Heart left ventricle (tissue), 16 donors: ENCODE measurements at places on chromosomes 6 and 20. TPM values are rescaled to one million over a fixed set of nuclear protein-coding genes. Genes with fewer than 3 reads are reported as not detected.

GRCh38 chr20:62658593-62659178, 16.4 kb downstream of the SLCO4A1 start:
- no peak for DNase-seq

- DNase-seq = no peak
These were observed 125.5 kb downstream of the ANKRD60 start for GRCh38 chr20:58102744-58103516.

GRCh38 chr6:114588726-114589125, 245.9 kb upstream of the HS3ST5 start:
- DNase-seq = no peak

DNA sequence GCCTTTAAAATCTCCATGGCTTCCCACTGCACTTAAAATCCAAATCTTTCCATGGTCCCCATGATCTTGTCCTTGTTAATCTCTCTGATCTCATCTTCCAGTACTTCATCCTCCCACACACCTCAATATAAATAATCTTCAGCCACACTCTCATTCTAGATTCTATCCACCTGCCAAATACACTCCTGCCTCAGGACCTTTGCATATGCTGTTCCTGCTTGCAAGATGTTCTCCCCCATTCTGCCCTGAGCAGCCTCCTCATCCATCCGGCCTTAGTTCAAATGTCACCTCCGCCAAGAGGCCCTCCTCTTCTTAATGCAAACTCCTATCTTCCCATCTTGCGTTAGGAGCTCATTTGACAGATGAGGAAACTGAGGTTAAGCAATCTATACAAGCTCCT, 77.4 kb downstream of the PREX1 start:
- DNase-seq = no peak

- no peak for DNase-seq
These were observed 200.4 kb downstream of the UTRN start for GRCh38 chr6:144485531-144485930.

GRCh38 chr20:14879020-14879697, 541.7 kb upstream of the FLRT3 start:
- no peak for DNase-seq

DNA sequence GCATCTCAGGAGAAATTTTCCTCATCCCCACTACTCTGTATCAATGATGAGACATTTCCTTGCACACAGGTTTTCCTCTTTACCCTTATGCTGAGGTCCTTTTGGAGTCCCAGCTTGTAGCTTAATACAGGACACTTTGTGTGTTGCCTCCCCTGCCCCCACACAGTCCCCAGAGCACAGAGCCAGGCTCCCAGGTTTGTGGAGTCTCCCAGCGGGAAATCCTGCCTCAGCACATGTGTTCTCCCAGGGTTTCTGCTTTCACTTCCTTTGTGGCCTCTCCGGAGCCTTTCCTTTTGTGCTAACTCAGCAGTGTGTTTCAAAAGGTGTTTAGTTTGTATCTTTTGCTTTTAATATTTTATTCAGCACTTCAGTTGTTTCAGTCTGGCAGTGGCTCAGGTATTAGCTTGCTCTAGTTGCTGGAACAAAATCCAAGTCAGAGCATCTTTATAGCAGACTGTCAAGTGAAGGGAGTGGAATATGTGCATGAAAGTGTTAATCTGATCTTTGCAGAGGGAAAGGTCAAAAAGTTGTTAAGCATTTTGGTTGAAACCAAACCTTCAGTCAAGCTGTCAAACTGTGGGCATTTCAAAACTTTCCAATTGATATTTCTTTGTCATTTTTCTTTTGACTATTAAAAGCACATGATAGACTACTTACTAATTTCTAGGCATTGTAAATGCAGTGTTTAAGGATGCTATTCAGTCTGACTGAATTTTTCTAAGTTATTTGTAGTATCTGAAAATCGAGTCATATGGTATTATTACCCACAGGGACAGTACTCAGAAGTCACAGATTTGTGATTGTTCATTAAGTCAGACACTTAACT, 8.6 kb downstream of the SNX9 start:
- peak; percentile 15 for DNase-seq

GRCh38 chr6:15708231-15708630, 45.4 kb upstream of the DTNBP1 start:
- DNase-seq = no peak

DNA sequence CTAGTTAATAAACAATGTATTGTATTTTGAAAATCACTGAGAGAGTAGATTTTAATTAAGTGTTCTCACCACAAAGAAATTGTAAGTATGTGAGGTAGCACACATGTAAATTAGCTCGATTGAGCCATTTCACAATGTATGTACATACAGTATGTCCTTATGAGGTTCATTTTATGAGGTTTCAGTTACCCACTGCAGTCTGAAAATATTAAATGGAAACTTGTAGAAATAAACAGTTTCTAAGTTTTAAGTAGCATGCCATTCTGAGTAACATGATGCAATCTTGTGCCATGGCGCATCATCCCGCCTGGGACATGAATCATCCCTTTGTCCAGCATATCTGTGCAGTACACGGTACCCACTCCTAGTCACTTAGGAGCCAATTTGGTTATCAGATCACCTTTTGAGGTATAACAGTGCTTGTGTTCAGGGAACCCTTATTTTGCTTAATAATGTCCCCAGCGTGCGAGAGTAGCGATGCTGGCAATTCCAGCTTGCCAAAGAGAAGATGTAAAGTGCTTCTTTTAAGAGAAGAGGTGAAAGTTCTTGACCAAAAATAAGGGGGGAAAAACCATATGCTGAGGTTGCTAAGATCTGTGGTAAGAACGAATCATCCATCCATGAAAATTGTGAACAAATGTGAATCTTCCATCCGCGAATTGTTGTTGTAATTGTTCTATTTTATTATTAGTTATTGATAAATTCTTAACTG, 64.7 kb downstream of the KCNS1 start:
- no peak for DNase-seq

DNA sequence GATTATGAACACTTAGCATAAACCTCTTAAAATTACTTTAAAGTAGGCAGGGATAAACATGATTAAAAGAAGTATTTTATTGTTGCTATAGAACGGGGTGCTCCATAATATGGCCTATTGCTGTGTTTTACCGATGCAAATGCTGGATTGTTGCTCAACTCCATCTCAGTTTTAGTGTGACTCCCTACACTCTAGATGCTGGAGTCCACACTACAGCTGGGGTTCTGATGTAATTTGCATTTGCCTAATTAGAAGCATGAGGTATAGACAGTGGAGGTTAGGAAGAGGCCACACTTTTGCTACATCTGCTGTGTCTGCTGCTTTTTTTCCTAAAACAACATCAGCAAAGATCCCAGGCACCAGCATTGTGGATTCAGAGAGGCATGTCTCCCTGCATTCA, 6.7 kb upstream of the HMGN3 start:
- no peak for DNase-seq

Gene FAM110A
- total RNA-seq = 2.3 TPM

GRCh38 chr6:121434037-121434770, 1.2 kb upstream of the GJA1 start:
- DNase-seq = no peak

Gene FAM209A
- not detected for total RNA-seq

DNA sequence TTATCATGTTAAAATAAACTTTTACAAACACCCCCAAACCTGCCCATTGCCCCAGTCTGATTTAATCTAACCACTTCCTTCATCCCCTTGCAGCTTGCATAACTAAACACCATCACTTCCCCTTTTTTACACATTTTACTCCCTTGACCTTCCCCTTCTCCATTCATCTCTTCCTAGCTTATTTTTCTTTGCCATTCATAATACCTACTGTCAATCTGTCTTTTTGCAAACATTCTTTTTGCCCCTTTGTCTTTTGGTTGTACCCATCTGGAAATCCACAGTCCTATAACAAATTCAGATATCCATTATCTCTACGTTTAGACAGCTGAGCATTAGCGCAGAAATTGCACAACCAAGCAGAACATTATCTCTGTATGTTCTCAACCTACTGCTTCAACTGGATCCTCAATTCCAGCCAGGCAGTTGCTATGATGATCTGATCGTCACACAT, 51.2 kb downstream of the C6orf52 start:
- DNase-seq = no peak

DNA sequence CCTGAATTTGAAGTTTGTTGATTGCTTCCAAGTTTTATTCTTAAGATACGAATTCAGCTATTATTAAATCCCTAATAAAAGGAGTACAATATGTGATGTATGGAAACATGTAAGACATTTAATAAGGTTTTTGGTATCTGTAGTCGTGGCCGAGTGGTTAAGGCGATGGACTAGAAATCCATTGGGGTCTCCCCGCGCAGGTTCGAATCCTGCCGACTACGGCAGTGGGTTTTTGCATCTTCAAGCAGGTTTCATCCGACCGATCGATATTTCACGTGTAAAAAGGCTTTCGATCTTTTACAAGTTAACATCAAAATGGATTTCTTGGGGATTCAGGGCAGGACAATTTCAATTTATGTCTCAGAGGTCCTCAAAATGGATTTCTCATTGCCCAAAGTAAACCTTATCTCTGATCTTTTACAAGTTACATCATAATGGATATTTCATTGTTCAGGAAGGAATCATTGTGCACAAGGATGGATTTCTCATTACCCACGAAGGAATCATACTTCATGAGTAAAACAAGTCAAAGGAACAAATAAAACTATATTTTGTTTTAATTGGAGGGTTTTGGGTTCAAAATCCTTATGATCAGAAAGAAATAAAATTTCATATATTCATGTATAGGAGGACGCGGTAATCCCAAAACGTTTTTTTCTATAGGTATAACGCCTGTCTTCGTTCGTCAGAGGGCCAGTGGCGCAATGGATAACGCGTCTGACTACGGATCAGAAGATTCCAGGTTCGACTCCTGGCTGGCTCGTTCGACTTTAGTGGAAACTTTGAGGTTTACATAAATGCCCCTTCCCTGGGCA, 37.3 kb upstream of the BTN3A2 start:
- DNase-seq = no peak

DNA sequence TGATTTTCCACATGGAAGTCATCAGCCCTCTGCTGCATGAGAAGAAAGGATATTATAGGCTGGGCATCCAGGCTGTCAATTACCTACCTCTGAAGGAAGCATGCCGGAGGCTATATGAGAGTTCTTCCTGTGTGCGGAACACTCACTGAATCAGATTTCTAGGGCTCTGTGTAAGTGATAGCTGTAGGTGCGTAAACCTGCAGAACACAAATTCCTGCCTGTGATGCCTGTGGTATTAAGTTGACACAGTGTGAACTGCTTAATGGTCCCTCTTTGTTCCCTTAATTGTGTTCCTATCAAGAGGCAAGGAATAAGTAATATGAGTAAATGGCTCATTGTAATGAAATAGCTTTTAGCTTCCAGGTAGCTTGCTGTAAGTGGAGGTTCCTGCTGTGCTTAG, 103.3 kb downstream of the ANKS1A start:
- no peak for DNase-seq

Gene SLC44A4
- total RNA-seq = not detected

Gene BPI
- 0.18 TPM for total RNA-seq

DNA sequence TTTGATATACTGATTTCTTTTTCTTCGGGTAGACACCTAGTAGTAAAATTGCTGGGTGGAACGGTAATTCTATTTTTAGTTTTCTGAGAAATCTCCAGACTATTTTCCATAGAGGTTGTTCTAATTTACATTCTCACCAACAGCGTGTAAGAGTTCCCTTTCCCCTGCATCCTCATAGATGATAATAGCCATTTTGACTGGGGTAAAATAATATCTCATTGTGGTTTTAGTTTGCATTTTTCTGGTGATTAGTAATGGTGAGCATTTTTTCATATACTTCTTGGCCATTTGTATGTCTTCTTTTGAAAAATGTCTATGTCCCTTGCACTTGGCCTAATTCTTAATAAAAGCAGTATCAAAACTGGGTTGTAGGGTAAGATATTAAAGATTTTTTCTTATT, 148.9 kb upstream of the SIM1 start:
- no peak for DNase-seq

Gene MUC21
- total RNA-seq = not detected

Gene SNAP91
- 2.1 TPM for total RNA-seq

Gene BCAS1
- total RNA-seq = not detected

GRCh38 chr6:12459945-12460661, 169.9 kb downstream of the EDN1 start:
- DNase-seq = no peak

Gene CAGE1
- total RNA-seq = not detected

GRCh38 chr6:31586599-31587281, 663 bp downstream of the LST1 start:
- peak; percentile 38 for DNase-seq

DNA sequence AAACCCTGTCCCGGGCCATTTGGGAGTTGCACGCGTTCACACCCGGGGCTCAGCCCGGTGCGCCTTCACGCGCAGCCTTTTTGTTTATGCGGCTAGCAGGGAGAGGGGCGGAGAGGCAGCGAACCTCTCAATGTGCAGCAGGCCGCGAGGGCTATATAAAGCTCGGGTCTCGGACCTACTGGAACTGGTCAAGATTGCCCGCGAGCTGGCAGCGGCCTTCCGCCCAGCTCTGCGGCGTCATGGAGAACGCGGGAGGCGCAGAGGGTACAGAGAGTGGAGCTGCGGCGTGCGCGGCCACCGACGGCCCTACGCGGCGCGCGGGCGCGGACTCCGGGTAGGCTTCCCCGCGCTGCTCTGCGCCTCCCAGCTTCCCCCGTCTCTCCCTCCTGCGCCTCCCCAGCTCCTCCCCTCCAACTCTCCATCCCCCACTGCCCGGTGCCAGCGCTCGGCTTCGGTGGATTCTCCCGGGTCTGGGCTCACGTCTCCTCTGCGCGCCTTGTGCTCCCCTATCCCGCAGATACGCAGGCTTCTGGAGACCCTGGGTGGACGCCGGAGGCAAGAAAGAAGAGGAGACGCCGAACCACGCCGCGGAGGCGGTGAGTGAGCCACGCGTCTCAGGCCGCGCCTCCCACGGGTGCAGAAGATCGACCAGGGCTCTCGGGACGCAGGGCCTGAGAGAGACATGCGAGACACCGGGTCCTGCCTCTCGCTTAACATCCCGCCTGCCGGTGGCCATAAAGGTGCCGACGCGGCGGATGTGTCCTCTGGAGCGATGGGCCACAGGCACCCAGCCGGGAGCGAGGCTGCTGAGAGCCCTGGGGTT, at the start of gene RIPPLY2:
Gene RIPPLY2 (plus strand): TSS at position 183 of the 823 bp plus-strand sequence. CDS start 57 bp downstream, at position 240.
- DNase-seq = peak; percentile 30

Gene DSN1
- 6.2 TPM for total RNA-seq
